Kasumi-1 (cell line): ENCODE measurements at places on chromosomes 7 and 10.
A peak's percentile ranks its signal among the peaks of the same experiment; 100 is the strongest.

GRCh38 chr10:127738512-127739424 lies 1.8 kb downstream of the FOXI2 start:
- no peak for DNase-seq

- no peak for DNase-seq
Measured at GRCh38 chr7:158685693-158686092, 18.9 kb downstream of the NCAPG2 start.

- DNase-seq, result no peak
Measured at GRCh38 chr7:27606270-27607209, 56.1 kb downstream of the HIBADH start.

GRCh38 chr10:62587011-62587410 lies 212.8 kb downstream of the ZNF365 start:
- DNase-seq, result no peak

GRCh38 chr10:62437696-62438095 lies 63.5 kb downstream of the ZNF365 start:
- DNase-seq, result peak; percentile 79

DNA sequence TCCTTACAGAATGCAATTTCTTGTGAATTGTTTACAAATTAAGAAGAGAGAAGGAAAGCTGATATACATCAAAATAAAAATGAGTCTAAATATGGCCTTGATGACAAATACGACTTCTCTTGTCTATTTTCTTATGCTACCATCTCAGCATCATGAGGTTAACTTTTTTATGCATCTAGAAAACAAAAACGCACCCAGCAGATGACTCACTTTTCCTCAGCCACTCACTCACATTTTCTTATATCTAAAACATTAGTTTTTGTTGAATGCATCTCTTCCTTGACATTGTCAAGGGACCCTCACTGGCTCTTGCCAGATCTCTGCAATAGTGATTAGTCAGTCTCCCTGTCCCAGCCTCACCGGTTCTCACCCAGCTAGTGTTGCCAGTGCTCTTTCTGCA lies 256.4 kb upstream of the SLC26A5 start:
- no peak for DNase-seq
